ENCODE measurements at places on chromosomes 6 and 20.

DNA sequence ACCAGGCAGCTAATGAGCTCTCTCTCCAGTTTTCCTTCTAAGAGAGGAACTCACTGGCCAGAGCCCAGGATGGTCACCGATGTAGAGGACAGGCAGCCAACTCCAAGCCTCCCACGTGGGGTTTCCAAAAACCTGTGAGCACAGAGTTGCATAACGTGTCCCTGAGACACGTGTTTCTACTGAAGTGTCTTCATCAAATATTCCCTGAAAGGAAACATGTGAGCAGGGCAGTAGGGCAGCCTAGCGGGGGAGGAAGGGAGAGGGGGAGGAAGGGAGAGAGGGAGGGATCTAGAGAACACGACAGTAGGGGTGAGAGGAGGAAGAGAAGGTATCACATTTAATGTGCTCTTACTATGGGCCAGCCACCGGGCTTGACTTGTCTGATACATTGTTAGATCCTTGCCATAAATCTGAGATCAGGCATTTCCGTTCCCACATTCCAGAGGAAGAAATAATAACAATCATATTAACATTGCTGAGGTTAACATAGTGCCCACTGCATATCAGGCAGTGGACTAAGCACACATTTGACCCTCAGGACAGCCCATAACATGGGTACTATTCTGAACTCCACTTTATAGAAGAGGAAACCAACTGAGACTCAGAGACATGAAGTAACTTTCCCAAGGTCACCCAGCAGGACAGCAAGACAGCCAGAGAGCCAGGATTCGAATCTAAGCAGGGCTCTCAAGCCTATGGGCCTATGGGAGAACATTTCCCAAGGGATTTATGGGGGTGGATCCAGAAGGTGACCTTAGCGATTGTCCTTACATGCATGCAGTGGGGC is 4.5 kb upstream of the SYS1 start:
- DNase-seq: peak; percentile 72

GRCh38 chr20:51610761-51611624 is 68.5 kb upstream of the NFATC2 start:
- DNase-seq: no peak

- peak; percentile 26 for DNase-seq
These were observed 324.4 kb downstream of the CENPW start for GRCh38 chr6:126664271-126664670.

GRCh38 chr6:116577486-116577885 is 6.2 kb downstream of the RWDD1 start:
- DNase-seq: no peak

DNA sequence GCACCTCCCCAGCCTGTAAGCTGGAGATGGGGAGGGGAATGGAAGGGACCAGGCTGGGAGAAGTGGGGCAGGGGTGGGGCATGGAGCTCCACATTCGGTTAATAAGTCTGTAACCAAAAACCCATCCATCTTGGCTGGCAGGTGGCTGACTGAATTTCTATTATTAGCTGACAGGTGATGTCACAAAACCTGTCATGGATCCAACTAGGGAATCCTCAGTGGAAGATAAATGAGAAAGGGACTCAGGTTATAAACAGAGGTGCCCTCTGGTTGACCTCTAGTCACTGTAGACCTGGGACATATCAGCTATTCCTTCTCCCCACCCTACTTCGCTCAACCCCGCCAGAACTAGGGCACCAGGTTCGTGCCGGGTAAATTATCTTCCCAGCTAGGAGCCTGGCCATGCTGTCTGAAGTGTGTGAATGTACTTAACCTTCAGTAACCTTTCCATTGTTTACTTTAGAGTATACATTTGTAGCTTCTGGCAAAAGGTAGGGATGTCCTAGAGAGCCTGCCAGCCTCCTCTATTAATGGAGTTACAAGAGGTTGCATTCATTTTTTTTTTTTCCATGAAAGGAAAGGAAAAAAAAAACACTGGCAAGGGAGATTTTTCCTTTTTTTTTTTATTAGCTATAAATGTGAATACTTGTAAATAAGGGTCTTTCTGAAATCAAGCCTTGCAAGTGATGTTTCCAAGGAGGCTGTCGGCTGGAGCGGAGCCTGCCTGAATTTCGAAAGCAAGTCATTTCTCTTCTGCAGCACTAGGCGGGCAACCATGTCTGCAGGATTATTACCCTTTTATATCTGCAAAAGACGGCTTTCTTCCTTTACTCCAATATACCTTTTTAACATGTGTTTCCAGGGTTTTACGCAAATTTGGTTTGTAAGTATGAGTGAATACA is 135.9 kb downstream of the TMEM242 start:
- no peak for DNase-seq

- DNase-seq: peak; percentile 35
These were observed 1.3 kb downstream of the CEP85L start for GRCh38 chr6:118649918-118650581.

GRCh38 chr6:160457823-160458222 is 109.6 kb downstream of the SLC22A3 start:
- DNase-seq: no peak

- no peak for DNase-seq
These were observed 13.3 kb downstream of the PMEPA1 start for GRCh38 chr20:57696401-57696961.

DNA sequence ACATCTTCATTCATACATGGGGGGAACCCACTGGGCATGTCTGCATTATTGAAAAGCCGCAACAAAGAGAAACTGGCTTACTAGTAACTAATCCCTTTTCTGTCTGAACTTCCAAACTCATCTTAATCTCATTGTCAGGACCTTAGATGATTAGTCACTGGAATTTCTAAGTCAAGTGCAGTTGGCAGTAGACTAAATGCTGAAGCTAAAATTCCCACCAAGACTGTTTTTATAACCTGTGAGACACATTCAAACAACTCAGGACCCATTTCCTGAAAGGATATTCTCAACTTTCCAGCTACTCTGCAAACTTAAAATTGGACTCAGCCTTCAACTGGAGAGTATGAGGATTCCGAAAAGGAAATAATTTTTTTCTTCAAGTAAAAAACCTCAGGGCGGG is 94.8 kb upstream of the SCAF8 start:
- DNase-seq: peak; percentile 25

DNA sequence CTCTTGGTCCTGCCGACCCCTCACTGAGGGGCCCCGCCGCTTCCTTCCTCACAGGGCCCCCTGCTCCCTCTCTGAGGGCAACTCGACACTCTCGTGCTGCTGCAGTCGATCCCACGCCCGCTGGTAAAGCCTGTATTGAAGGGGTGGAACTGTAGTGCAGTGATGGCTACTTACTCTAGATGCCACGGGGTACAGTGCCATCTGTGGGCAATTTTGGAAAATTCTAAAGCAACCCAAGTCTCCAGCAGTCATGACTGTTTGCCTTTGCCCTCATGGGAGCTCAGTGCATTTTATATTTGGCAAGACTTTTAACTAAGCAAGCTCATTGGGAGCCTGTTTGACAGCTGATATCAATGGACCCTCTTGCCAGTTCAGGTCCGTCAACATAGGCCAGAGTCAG is 6.5 kb upstream of the C6orf136 start:
- DNase-seq: no peak

- no peak for DNase-seq
These were observed 70.7 kb upstream of the INSM1 start for GRCh38 chr20:20297181-20297580.

DNA sequence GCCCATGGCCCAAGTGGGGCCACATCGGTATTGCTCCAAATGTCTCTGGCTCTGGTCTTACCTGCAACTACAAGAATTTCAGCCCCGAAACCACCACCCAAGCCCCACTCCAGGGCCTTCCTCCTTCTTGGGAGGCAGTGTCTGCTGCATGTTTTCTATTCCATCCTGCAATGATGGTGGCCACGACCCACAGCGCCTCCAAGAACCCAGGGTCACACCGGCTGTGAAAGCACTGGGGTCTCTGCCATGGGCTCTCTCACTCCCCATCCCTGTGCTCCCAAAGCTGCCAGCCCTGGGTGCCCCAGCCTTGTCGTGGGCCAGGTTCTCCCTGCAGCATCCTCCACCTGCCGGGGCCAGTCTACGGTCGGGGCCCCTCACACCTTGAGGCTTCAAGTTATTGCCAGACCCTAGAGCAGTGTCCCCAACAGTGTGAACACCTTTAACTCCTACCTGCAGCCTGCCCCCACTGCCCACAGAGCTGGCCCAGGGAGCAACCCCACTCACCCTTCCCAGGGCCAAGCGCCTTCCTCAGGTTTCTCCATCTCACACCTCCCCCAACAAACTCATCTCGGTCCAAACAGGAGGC is 115.4 kb downstream of the JPH2 start:
- DNase-seq: no peak

- no peak for DNase-seq
These were observed 89.9 kb downstream of the PSMB1 start for GRCh38 chr6:170463101-170463721.

DNA sequence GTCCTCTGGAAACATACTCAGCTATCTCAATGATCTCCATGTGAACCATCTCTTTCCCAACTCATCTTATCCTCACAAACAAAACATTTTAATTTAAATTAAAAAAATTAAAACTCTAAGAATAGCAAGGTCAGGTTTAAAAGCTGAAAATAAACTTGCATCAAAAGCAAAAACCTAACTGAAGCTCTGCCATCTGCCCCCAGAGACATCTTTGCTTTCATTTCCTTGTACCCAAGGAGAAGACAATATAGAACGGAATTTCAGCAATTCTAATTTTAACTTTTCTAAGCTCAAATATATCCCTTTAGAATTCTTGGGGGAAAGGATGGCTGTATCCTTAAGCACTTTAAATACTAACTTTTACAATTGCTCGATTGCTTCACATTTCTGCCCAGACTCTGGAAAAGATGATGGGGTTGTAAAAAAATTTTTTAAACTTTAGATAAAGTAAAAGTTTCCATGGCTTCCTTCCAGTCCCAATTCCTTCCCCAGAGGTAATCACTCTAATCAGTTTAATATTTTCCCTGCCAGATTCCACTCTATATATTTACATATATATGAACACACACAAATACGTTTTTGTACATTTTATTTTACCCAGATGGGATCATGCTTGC is 69.2 kb upstream of the SMIM29 start:
- peak; percentile 28 for DNase-seq

DNA sequence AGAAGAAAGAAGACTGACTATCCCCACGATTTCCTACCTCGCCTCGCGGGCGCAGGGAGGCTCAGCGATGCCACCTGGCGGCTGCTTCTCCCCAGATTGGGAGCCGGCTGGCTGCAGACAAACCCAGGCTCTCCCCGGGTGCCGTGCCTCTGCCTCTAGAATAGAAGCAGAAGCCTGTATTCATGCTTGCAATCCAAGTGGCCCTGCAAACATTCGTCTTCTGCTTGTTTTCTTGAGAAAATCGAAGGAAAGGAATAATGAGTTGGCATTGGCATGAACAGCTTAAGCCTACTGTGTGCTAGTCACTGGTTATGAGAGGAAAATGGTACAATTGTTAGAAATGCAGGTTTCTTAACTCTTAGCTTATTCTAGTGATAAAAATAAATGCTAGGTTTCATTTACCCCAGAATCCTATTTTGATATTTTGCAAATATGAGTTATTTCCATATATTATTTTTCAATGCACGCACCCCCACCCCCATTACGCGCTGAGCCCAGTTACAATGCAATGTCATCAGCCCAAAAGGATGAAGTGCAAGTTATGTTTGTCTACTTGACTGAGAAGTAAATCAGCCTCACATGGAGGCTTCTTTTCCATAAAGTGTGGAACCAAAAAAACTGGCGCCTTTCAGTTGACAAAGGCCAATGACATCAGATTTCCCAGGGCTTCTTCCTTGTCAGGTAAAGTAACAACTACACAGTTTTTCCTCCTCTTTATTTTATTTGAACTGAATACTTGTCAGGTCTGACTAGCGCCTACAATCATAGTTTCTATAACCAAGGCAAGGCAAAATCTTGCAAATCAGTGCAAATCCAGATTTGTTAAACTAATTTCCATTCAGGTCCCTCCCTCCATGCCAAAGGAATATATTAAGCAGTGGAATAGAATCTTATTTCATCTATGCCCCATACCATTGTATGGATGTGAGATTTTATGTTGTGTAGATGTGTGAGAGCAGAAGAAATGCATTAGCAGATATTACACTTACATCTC is 3.9 kb upstream of the SOX4 start:
- DNase-seq: peak; percentile 76

DNA sequence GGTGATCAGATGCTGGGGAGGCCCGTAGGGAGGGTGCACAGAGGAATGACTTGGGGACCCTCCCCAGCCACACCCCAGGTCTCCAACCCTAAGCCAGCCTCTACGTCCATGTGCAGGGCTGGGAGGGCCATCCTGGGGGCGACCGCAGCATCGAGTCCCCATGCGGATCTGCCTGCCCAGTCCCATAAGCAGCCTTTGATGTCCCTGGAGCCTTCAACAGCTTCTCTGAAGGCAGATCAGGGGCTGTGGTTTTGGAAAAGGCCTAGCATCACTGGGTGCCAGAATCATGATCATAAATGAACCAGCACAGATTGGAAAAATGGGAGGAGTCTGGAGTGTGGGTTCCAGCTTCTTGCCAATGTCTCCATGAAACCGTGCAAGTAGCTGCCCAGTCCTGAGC is 22.9 kb downstream of the TOX2 start:
- DNase-seq: peak; percentile 87

DNA sequence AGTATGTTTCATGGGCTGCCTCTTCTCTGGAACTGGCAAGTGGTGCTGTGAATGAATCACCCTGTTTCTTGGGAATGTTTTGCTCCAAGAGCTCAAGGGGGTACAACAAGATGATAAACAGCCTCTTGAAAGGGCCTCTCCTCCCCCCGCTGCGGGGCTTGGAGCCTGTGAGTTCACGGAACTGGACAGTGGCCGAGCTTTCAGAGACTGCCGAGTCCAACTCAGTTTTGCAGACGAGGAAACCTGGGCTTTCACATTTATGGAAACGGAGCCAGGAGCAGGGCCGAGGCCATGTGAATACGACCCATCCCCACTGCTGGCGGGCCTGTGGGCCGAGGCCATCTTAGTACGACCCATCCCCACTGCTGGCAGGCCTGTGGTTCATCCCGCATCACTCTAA is 18.2 kb upstream of the SRC start:
- DNase-seq: peak; percentile 85

- no peak for DNase-seq
These were observed 40.6 kb downstream of the CLVS2 start for GRCh38 chr6:123036648-123037047.

- DNase-seq: no peak
These were observed 603 bp downstream of the TASP1 start for GRCh38 chr20:13638162-13638495.
